Lung (tissue), 17 donors: ENCODE measurements at places on chromosomes 5 and 9. TPM values are rescaled to one million over a fixed set of nuclear protein-coding genes. Genes with fewer than 3 reads are reported as not detected.
A peak's percentile ranks its signal among the peaks of the same experiment; 100 is the strongest.

Gene POU4F3
- not detected for total RNA-seq

Gene IFNA21
- total RNA-seq: not detected

DNA sequence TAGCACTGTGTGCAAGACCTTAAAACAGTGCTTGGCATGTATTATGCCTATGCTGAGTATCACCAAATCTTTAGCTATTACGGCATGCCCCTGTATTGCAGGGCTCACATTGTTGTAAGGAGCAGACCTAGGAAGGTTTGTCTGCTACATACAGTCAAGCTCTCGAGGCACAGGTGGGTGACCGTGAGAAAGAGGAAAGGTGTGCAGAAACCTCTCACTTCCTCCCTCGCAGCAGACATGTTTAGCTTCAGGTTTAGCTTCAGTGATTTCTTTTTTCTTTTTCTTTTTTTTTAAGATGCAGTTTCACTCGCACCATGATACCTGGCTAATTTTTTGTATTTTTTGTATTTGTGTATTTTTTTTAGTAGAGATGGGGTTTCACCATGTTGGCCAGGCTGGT, 275.8 kb upstream of the RIOK2 start:
- no peak overlapping the region for H3K27ac ChIP-seq
- H3K4me1 ChIP-seq: peaks cover 2% of the 10 kb centered on the region
- no peak for DNase-seq
- H3K36me3 ChIP-seq: no peaks in the 10 kb centered on the region
- H3K27me3 ChIP-seq: no peaks in the 10 kb centered on the region

DNA sequence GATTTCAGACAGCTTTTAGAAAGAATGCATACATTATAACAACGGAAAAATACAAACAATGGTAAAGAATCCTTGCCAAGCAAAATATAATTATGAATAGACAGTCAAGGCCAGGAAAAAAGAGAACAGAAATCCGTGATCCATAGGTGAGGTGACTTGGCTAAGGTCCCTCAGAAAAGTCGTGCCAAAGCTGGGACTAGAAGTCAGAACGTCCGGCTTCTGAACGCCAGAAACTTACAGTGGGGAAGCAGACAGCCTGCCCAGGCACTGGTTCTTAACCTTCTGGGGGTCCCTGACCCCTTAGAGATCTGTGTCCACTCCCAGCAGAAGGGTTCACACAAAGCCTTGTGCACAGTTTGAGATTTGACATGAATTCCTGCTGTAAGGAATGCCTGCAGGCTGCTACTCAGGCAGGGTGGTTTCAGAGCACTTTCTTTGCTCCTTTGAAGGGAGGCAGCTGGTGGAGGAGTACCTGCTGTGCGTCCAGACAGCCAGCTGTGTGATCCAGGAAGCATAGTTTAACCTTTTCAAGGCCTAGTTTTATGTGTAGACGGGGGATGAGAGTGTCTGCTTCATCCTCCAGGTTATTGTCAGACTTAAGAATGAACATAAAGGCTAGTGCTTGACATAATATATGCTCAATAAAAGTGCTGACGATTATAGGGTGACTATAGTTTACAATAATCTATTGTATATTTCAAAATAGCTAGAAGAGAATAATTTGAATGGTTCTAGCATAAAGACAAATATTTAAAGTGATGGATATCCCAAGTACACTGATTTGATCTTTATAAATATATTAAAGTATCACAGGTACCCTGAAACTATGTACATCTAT, 852 bp downstream of the ARHGEF37 start:
- H3K4me3 ChIP-seq: no peak overlapping the region
- DNase-seq: peak; percentile 55
- peaks cover 4% of the 10 kb centered on the region for H3K27me3 ChIP-seq
- peaks cover 20% of the 10 kb centered on the region for H3K4me1 ChIP-seq
- H3K27ac ChIP-seq: peak overlapping the region; percentile 97
- H3K36me3 ChIP-seq: no peaks in the 10 kb centered on the region

DNA sequence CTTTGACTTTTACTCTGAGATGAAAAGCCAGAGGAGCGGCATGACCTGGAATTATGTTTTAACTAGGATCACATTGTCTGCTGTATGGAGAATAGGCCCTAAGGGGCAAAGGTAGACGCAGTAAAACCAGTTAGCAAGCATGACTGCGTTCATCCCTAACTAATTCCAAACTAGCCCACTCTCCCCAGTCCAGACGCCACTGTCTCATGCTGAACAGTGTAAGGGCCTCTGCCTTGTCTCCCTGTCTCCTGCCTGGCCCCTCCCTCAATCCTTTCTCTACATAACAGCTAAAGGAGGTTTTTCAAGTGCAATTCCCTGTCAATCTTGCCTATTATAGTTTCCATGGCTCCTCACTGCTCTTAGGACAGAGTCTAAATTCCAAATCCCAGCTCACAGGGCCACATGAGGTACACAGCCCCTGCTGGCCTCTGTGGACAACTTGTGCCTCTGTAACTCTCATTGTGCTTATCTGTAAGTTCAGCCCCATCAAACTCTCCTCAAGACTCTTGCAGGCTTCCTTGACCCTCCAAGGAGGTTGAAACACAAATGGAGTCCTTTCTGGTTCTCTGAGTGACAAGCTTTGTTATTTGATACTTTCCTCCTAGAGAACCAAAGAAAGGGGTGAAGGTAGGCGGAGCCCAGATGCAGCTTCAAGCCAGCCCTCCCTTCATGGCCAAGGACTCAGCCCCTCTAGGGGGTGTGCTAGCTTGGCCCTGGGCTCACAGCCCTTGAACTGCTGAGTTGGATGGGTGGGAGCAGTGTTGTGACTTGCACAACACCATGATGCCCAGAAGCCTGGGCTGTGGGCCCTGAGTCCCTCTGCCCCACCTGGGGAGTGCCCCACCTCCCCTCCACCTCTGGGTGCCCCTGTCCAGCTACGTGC, 16.0 kb upstream of the SLC22A4 start:
- H3K36me3 ChIP-seq: no peaks in the 10 kb centered on the region
- peaks cover 4% of the 10 kb centered on the region for H3K4me1 ChIP-seq
- no peak overlapping the region for H3K4me3 ChIP-seq
- H3K27me3 ChIP-seq: no peaks in the 10 kb centered on the region

- H3K4me3 ChIP-seq: no peak overlapping the region
- no peak overlapping the region for H3K27ac ChIP-seq
- no peaks in the 10 kb centered on the region for H3K36me3 ChIP-seq
- no peaks in the 10 kb centered on the region for H3K27me3 ChIP-seq
Measured at GRCh38 chr9:91195372-91196012, 166.2 kb downstream of the AUH start.

Gene SLC22A4
- total RNA-seq: 10.9 TPM

DNA sequence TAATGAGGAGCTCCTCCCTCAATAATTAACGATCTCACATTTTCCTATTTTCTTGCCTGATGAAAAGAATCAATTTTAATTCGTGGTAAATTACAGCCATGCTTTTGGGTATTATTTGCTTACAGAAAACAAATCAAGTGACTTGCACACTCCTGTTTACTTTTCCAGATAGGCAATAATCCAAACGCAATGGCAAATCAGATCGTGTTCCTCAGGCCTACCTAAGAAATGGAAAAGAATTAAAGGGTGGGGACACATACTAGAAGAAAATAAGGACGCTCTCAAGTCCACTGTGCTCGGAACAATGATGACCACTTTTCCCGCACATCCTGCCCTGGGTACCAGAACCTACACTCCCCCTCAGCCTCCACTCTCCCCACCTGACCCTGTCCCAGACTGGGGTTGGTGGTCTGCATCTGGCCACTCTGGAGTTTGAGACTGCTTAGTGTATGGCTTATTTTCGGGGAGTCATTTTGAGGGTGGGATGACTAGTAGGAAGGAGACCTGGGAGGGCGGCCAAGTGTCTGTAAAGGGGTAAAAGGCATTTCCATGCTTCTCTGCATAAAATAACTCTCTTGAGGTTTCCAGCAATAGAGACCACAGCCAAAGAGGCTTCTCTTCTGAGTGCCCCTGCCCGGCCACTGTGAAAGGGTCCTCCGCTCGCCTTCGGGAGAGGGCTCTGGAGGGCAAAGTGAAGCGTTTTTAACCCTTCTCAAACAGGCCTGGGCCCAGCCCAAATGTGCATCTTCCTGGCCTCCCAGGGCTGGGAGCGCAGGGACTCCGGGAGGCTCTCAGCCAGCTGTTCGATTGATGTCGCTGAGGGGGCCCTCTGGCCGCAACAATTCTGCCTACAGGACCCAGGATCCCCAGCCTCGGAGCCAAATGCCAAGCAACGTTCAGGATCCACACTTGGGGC, 4.5 kb upstream of the OTP start:
- no peak overlapping the region for H3K4me3 ChIP-seq
- peaks cover 12% of the 10 kb centered on the region for H3K4me1 ChIP-seq
- peaks cover 92% of the 10 kb centered on the region for H3K27me3 ChIP-seq
- H3K27ac ChIP-seq: no peak overlapping the region
- peak; percentile 23 for DNase-seq

Gene BARX1
- total RNA-seq: not detected

GRCh38 chr5:56774957-56775356, 40.4 kb upstream of the MAP3K1 start:
- no peak overlapping the region for H3K27ac ChIP-seq
- peak; percentile 20 for DNase-seq
- no peaks in the 10 kb centered on the region for H3K36me3 ChIP-seq
- H3K4me3 ChIP-seq: no peak overlapping the region
- H3K4me1 ChIP-seq: peaks cover 2% of the 10 kb centered on the region

GRCh38 chr5:34672196-34672595, 16.1 kb downstream of the RAI14 start:
- DNase-seq: no peak
- no peak overlapping the region for H3K27ac ChIP-seq
- no peaks in the 10 kb centered on the region for H3K27me3 ChIP-seq
- no peak overlapping the region for H3K4me3 ChIP-seq

Gene SPINK13
- total RNA-seq: not detected

GRCh38 chr9:79693750-79694149, 122.0 kb downstream of the TLE4 start:
- no peak overlapping the region for H3K27ac ChIP-seq
- DNase-seq: no peak

Gene SPACA9
- 25.1 TPM for total RNA-seq

Gene SPAAR
- total RNA-seq: 3.7 TPM

DNA sequence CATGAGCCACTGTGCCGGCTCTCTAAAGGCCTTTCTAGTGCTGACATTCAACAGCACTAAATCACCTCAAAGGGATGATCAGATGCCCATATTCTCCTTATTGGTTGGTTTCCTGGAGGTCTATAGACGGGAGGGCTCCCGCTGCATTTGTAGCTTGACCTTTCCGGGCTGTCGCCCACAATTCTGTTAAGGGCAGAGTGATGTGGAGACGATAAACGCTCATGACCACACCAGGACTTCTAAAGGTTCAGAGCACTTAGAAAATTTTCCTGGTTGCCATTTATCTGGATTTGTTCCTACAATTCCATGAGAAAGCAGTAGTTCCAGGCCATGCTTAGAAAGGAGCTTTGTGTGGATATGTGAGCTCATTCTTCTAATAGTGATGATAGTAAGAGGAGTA, 170.3 kb downstream of the SLC12A2 start:
- peaks cover 5% of the 10 kb centered on the region for H3K36me3 ChIP-seq
- no peak overlapping the region for H3K27ac ChIP-seq
- no peaks in the 10 kb centered on the region for H3K27me3 ChIP-seq

Gene PRDM9
- not detected for total RNA-seq

Gene DAB2IP
- 19.4 TPM for total RNA-seq

Gene ANKRD31
- total RNA-seq: 0.25 TPM

- H3K27me3 ChIP-seq: no peaks in the 10 kb centered on the region
- peaks cover 2% of the 10 kb centered on the region for H3K36me3 ChIP-seq
- peak overlapping the region; percentile 45 for H3K27ac ChIP-seq
- no peak overlapping the region for H3K4me3 ChIP-seq
- peak; percentile 98 for DNase-seq
Measured at GRCh38 chr9:121121582-121122087, 46.9 kb downstream of the CNTRL start.

- H3K27ac ChIP-seq: peak overlapping the region; percentile 39
- no peak overlapping the region for H3K4me3 ChIP-seq
- H3K4me1 ChIP-seq: peaks cover 6% of the 10 kb centered on the region
Measured at GRCh38 chr5:93591323-93591945, 8.4 kb downstream of the NR2F1 start.

Gene PRR7
- total RNA-seq: 2.9 TPM

GRCh38 chr9:33124751-33125381, 42.3 kb downstream of the B4GALT1 start:
- H3K27me3 ChIP-seq: no peaks in the 10 kb centered on the region
- no peak for DNase-seq
- H3K27ac ChIP-seq: no peak overlapping the region
- no peak overlapping the region for H3K4me3 ChIP-seq
- peaks cover 21% of the 10 kb centered on the region for H3K36me3 ChIP-seq

- no peaks in the 10 kb centered on the region for H3K27me3 ChIP-seq
- H3K36me3 ChIP-seq: no peaks in the 10 kb centered on the region
- H3K4me3 ChIP-seq: no peak overlapping the region
Measured at GRCh38 chr5:169352901-169353300, 52.0 kb upstream of the SLIT3 start.

Gene SLC25A48
- total RNA-seq: not detected

GRCh38 chr9:91586282-91586681, 162.7 kb upstream of the NFIL3 start:
- no peak for DNase-seq
- H3K4me1 ChIP-seq: peaks cover 9% of the 10 kb centered on the region
- H3K27me3 ChIP-seq: no peaks in the 10 kb centered on the region
- H3K27ac ChIP-seq: no peak overlapping the region
- H3K4me3 ChIP-seq: no peak overlapping the region
- H3K36me3 ChIP-seq: no peaks in the 10 kb centered on the region

Gene KCTD16
- 0.46 TPM for total RNA-seq

- no peak overlapping the region for H3K27ac ChIP-seq
- no peaks in the 10 kb centered on the region for H3K4me1 ChIP-seq
- H3K36me3 ChIP-seq: no peaks in the 10 kb centered on the region
- H3K27me3 ChIP-seq: no peaks in the 10 kb centered on the region
- no peak for DNase-seq
Measured at GRCh38 chr5:2378108-2378507, 373.4 kb downstream of the IRX2 start.

- H3K36me3 ChIP-seq: no peaks in the 10 kb centered on the region
- no peak overlapping the region for H3K4me3 ChIP-seq
- peak overlapping the region; percentile 52 for H3K27ac ChIP-seq
- H3K27me3 ChIP-seq: no peaks in the 10 kb centered on the region
- peaks cover 7% of the 10 kb centered on the region for H3K4me1 ChIP-seq
Measured at GRCh38 chr9:38687389-38687842, 32.5 kb downstream of the FAM240B start.

Gene IL7R
- 87.8 TPM for total RNA-seq

- H3K4me3 ChIP-seq: no peak overlapping the region
- no peaks in the 10 kb centered on the region for H3K4me1 ChIP-seq
- no peaks in the 10 kb centered on the region for H3K27me3 ChIP-seq
- no peaks in the 10 kb centered on the region for H3K36me3 ChIP-seq
Measured at GRCh38 chr5:93359296-93359959, 221.6 kb downstream of the NR2F1-AS1 start.

Gene BHMT2
- total RNA-seq: 1.4 TPM

GRCh38 chr9:93045521-93045920, 13.0 kb upstream of the SUSD3 start:
- no peak for DNase-seq
- no peaks in the 10 kb centered on the region for H3K4me1 ChIP-seq
- H3K27ac ChIP-seq: no peak overlapping the region
- H3K4me3 ChIP-seq: no peak overlapping the region
- no peaks in the 10 kb centered on the region for H3K27me3 ChIP-seq
- no peaks in the 10 kb centered on the region for H3K36me3 ChIP-seq

Gene SMIM3
- total RNA-seq: 14.3 TPM
